ENCODE measurements at places on chromosomes 12 and 14.

DNA sequence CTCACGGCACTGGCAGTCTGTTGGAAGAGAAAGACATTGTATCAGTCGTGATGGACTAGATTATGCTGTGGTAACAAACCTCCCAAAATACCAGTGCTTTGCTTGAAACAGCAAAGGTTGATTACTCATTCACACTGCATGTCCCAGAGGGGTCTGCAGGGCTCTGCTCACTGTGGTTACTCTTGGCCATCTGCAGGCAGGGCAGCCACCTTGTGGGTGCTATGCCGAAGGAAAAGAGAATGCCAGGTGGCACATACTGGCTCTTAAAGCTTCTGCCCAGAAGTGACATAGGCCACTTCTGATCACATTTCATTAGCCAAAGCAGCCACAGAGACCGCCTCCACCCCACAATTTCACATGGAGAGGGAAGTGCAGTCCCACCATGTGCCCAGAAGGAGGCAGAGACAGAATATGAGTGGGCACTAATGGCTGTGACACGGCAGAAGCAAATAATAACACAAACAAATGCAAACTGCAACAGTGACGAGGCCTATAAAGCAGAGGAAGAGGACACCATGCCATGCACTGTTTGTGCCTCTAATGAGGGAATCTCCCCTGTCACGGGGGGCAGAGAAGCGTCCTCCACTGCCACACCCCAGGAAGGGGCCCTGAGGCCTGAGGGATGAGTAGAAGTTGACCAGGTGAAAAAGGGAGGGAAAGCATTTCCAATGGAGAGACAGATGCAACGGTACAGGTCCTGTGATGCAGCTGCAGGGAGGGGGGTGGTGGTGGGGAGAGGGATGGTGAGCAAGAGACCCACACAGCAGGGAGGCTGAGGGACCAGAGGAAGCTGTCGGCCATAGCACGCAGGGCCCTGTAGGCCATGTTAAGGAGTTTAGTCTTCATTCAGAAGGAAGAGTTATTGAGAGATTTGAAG lies 51.7 kb upstream of the KICS2 start:
- DNase-seq, result no peak

GRCh38 chr12:66901138-66901932 lies 222.5 kb upstream of the GRIP1 start:
- DNase-seq, result no peak

DNA sequence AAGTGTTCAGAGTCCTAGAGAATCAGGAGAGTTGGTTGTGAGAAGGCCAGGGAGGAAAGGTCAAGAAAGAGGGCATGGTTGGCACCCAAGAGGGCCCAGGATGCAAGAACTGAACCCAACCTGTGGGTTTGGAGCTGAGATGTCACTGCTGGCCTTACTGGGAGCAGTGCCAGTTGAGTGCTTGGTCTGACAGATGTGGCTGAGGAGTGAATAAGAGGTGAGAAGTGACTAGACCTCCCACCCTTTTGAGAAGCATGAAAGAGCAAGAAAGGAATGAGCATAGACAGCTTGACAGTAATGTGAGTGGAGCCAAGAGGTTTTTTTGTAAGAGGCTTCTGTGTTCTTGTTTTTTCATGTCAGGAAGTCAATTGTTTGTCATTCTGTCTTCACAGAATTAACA lies 95.3 kb downstream of the FGD4 start:
- DNase-seq, result no peak

GRCh38 chr12:27822076-27822712 lies 42.2 kb upstream of the MANSC4 start:
- DNase-seq, result peak; percentile 52

DNA sequence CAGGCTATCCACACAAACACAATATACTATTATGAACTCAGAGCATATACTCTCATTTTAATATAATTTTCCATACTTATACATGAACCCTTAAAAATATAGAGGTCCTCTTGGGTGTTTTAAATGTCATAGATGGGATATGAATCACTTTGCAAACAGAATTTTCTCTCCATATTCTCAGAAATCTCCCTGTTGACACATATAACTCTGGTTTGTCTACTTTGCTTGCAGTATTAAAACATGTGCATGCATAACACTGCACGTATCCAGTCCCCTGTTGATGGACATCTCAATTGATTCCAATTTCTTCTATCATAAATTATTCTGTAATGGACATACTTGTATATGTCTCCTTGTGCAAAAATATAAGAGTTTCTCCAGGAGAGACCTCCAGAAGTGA lies 417.5 kb upstream of the TBX3 start:
- no peak for DNase-seq

DNA sequence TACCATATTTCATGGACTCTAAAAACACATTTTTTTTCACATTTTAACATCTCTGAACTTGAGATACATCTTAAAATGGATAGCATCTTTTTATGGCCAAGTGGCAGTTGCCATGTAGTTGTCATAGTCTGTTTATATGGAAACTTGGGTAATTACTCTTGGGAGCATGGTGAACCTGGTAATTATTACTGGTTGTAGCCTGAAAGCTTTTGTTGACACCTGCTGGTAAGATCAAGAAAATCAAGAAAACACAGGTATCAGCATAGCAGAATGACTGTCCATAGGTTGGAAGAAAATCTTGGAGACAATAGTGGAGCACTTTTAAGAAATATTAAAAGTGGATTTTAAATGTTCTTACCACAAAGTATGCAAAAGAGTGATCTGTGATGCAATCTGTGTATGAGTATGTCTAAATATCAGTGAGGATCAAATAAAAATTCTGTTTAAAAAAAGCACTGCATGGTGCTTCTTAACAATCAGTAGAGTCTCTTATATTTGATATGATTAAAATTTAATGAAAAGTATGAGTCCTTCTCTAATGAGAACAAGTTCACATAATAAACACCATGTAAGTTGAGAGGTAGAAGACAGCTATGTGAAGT lies 44.2 kb downstream of the TTC8 start:
- no peak for DNase-seq

DNA sequence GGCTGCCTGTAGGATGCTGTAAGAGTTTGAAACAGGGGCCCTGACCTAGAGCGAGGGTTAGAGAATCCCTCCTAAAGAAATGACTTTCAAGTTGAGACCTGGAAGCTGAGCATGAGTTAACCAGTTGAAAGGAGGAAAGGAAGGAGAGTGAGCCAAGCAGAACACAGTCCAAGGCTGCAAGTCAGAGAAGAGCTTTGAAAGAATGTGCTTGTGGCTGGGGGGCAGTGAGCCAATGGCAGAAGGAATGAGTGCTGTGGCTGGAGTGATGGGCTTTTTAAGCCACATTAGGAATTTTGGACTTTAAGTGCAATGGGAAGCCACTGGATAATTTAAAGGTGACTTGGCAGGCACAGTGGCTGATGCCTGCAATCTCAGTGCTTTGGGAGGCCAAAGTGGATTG lies 18.1 kb downstream of the CDKN1B start:
- DNase-seq, result no peak

- no peak for DNase-seq
Measured at GRCh38 chr12:116389990-116390389, 112.5 kb upstream of the MED13L start.

- no peak for DNase-seq
Measured at GRCh38 chr14:75184492-75184891, 8.1 kb upstream of the TMED10 start.

DNA sequence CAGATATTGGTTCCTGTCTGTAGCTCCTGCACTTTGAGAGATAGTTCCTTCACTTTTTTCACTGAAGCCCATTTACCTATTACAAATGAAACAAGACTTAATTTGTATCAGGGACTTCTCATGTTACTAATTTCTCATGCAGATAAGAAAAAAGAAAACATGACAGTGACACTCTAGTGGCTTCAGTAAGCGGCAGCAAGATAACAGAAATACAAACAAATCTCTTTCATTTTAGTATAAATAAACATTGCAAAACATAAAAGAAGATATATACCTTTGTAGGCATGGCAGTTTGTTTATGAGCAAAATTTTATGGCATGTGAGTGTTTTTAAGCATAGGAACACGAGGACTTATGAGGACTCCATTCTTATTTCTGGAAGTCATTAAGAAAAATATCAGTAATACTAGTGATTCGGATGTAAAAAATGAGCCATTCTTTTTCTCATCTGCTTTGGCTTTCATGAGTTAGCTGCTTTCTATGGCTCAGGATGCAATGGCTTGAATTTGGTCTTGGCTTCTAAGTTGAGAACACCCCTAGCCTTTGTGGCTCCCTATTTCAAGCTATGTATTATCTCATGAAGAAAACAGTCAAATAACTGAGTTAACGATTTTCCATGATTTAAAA lies 310.1 kb upstream of the RGS6 start:
- DNase-seq, result no peak

GRCh38 chr12:92582475-92582874 lies 120.3 kb upstream of the PLEKHG7 start:
- no peak for DNase-seq

DNA sequence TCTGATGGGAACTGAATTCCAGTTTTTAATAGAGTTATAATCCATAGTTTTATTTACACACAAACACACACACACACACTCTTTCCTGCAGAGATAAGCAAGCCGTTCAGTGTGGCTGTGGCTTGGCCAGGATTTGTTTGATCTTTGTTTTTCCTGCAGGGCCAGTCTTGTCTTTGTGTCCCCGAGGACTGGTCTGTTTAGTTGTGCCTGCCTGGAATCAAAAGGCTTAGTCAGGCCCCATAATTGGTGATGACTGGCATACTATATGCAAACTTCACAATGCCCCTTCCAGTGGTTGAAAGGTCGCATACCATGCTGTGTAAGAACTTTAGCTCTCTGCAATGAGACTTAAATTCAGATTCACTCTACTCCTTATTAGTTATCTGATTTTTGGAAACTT lies 26.0 kb downstream of the WBP11 start:
- no peak for DNase-seq

GRCh38 chr14:90759370-90760077 lies 56.7 kb downstream of the TTC7B start:
- no peak for DNase-seq

GRCh38 chr12:1806301-1807086 lies 13.9 kb upstream of the LRTM2 start:
- DNase-seq, result no peak

DNA sequence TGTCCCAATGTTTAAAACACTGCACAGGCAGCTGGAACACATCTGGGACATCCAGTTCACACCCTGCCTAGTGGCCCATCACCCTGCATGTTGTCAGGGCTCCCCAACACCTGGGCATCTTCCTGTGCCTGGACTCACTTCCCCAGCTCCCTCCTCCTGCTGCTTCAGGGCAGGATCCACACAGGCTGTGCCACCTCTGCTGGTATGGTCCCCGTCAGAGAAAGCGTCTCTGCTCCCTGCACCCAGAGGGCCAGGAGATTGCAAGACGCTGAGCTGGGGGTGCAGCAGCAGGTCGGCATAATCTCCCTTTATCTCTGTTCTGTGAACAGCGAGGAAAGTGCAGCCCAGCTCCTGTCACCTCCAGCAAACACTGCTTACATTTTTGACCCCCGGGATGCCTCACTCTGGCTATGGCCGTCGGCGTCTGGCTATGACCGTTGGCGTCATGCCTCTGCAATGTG lies 124.3 kb downstream of the ADGRD1 start:
- no peak for DNase-seq

GRCh38 chr12:19856389-19856788 lies 417.1 kb downstream of the AEBP2 start:
- DNase-seq, result no peak

- DNase-seq, result no peak
Measured at GRCh38 chr12:88866881-88867280, 286.6 kb upstream of the KITLG start.

All from stimulated activated CD4-positive, alpha-beta T cell treated with anti-CD3 and anti-CD28 coated beads, Interleukin-12 subunit alpha, Interleukin-12 subunit beta, amount 100 ng/mL, for 24 hours (primary cell).